ENCODE measurements at places on chromosomes 2 and 18.

DNA sequence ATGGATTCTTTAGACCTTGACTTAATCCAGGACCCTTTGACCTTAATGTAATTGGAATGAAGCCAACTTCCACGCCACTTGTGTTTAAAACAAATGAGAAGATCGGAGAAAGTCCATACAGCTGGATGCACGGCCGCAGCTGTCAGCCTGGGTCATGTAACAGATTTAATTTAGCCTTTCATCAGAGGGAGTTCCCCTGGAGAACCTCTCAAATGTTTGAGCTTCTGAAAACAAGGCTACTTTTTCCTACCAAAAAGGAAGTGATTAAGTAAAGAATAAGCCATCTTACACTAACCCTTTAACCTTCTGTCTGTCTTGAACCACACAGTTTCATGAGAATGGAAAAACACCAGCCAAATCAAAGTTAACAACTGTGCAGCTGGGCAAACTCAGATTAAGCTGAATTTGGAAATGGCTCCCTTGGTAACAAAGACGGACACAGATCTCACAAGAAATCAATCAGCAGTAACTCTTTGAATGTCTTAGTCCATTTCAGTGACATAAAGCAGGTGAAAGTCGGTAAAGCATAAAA is 103.6 kb downstream of the DOCK10 start:
- no peak for DNase-seq

DNA sequence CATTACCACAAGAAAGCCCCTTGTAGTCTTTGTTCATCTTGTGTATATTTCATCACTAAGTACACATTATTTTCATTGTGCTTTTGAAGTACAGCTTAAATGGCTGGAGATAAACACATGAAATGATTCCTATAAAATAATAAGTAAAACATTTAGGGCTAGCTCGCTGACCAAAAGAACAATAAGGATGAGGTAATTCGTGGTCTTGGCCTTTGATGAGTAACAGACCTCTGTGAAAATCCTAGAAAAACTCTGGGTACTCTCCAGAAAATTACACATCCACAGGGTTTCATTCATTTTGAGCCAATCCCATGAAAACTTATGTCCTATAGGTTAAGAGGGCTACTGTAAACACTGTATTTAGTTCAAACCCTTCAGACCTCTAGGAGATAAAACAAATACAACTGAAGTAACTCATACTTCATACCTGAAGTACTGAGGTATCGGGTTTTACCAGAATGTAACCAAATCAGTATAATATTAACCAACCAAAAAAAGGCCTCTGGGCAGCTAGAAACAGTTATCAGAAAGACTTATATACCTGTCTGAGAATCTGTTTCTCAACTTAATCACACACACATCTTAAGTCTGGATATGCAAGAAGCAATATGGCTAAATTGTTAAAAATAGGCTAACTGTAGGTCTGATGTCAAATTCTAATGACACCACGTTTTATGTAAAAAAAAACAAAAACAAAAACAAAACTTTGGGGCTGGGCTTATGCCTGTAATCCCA is 31.0 kb downstream of the CFAP36 start:
- DNase-seq = no peak

- DNase-seq = no peak
Observed at GRCh38 chr18:58497845-58498244, 131.0 kb downstream of the ALPK2 start.

DNA sequence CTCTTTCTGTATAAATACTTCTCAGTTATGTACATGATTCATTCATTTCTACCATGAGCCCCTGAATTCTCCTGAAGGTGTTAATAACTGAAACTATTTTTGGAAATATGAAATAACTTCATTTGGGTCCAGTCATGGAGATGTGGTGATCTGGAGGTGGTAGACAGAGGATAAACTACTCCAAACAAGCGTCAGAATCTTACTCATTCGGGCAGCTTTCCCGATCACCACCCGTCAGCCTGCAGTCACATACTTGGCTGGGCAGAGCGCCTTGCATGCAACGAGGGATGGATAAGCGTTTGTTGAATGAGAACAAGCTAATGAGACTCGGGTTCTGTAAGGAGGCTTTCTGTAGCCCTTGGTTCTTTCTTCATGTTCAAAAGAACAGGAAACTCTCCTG is 222.7 kb downstream of the CD226 start:
- no peak for DNase-seq

DNA sequence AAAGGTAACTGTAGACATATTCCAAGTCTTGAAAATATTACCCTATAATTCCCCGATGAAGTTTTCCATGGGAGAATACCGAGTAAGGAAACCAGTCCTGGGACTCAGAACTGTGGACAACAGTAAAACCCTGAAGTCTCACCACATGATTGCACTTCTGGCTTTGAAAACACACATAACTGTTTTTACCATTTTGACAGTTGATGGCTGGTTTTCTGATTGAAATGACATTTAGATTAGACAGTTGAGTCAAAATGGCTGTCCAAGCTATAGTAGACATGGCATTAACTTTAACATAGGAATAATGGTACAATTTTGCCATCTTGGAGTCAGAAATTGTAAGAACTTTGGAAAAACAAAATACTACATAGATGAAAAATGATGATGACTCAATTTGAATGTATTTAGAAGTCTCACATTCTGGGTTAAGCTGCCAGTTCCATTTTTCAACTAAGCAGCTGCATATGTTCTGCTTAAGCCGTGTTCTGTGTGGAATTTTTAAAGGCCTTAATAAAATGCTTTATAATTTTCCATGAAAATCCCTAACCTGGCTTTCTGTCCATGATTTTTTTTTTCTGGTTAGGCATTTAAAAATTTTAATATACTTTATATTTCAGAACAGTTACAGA is 38.3 kb upstream of the WIPF1 start:
- no peak for DNase-seq

- no peak for DNase-seq
Observed at GRCh38 chr2:29042561-29043075, 31.7 kb downstream of the PCARE start.

DNA sequence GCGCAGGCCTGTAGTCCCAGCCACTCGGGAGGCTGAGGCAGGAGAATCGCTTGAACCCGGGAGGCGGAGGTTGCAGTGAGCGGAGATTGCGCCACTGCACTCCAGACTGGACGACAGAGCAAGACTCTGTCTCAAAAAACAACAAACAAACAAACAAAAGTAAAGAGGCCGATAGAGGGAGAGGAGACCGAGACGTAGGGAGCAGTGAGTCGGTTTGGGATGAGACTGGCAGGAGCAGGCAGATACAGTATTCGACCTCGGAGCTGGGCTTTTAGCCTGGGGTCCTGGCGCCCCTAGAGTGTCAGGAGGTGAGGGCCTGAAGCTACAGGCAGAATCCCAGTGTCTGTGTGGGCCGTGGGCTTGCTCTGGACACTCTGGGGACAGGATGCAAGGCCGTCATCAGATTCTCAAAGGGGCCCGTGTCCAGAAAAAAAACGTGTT is 51.2 kb downstream of the SLC4A1AP start:
- DNase-seq = no peak

- DNase-seq = no peak
Observed at GRCh38 chr2:134581877-134582546, 136.8 kb downstream of the TMEM163 start.

GRCh38 chr2:67502346-67503065 is 105.4 kb downstream of the ETAA1 start:
- DNase-seq = no peak

- no peak for DNase-seq
Observed at GRCh38 chr18:44245019-44245418, 435.7 kb upstream of the SETBP1 start.

DNA sequence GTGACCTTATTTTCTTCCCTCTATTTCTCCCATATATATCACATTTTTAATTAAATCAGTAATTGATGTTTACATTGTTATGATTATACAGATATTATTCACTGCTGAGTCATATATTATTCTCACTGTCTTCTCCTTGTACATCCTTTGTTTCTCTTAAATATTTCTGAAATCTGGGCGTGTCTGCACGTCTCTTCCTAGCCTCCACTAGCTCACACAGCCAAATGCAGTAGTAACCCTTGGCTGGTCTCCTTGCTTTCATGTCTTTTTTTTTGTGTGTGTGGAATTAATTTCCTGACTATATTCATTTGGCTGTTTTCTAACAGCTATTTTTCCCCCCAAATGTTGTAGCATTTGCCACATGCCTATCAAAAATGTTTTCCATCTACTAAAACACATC is 15.8 kb downstream of the CCNYL1 start:
- no peak for DNase-seq

DNA sequence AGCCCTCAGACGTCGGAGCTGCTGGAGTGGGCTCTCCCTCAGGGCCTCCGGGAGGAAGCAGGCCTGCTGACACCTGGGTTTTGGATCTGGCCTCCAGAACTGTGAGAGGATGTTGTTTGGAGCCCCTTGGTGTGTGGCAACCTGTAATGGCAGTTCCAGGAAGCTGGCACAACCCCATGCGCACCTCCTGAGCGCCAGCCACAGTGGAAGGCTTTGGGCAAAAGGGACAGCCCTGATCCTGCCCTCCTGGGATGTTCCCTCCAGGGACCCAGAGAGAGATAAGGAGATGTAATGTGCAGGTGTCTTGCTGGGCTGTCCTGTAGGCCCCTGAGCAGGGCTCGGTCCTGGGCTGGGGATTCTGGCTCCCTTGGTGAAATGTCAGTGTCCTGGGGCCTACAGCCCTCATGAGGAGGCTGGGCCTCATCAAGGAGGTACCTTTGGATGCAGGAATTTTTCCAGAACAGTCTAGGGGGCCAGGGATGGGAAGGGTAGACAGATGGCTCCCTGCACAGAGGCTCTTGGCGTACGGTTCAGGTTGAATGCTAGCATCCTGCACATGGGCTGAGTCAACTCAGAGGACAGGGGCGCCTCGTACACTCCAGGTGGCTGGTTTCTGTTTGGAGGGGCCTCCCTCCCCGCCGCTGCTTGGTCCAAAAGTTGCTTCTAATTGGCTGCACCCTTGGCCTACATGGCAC is 61.1 kb downstream of the ASB1 start:
- no peak for DNase-seq

DNA sequence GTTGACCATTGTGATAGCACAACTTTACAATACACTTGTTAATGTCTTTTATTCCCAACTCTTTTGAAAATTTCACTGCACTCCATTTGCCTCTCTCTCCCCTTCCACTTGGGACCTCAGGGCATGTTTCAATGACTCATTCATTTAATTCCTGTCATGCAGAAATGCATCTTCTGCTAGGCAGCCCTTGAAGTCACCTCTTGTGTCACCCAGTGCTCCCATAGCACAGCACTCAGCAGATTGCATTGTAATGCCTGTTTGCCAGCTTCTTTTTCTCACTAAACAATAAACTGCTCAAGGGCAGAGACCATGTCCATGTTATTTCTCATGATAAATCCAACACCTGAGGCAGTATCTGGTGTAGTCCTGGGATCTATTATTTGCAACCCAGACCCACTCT is 85.9 kb upstream of the ACSL3 start:
- no peak for DNase-seq

DNA sequence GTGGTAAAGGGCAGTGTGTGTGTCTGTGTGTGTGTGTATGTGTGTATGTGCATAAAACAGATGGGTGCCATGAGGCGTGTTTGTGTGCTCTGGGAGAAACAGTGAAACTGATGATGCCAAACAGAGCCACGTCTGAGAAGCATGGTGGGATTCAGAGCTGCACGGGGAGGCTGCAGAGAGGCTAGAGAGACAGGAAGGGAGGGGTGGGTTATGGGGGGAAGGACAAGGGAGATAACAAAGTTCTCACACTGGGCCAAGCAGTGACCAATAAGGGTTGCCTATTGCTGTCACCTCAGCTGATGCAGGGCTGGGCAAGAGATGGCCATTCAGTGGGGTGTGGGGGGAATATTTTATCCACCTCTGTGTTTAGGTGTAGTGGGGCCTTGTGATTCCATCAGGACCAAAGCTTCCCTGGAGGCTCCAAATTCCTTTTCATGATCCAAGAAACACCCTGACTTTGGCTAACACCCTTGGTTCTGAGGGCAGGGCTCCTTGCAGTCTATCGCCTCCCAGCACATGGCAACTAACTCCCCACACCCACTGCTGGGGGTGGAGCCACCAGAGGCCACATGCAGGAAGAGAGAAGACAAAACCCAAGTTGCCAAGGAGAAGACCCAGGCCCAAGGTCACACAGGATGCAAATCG is 54.2 kb upstream of the POMC start:
- DNase-seq = no peak

- DNase-seq = no peak
Observed at GRCh38 chr18:13231151-13231550, 12.6 kb downstream of the LDLRAD4 start.

DNA sequence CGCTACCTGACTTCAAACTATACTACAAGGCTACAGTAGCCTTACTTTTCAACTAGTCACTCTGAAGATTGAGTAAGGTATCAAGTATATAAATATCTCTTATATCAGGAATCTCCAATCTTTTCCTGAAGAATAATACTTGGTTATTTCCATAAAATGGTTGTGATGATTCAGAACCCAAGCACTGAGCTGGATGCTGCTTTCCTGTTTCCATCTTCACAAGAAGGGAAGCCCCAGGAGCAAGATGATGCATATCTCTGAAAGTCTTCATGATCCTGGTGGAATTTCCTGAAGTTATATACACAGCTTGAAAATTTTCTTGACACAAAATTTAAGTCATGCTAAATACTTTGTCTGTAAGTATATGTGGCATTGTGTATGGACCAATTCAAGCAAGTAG is 243.9 kb upstream of the TANK start:
- DNase-seq = no peak

GRCh38 chr2:161371869-161372268 is 44.2 kb upstream of the TBR1 start:
- no peak for DNase-seq

DNA sequence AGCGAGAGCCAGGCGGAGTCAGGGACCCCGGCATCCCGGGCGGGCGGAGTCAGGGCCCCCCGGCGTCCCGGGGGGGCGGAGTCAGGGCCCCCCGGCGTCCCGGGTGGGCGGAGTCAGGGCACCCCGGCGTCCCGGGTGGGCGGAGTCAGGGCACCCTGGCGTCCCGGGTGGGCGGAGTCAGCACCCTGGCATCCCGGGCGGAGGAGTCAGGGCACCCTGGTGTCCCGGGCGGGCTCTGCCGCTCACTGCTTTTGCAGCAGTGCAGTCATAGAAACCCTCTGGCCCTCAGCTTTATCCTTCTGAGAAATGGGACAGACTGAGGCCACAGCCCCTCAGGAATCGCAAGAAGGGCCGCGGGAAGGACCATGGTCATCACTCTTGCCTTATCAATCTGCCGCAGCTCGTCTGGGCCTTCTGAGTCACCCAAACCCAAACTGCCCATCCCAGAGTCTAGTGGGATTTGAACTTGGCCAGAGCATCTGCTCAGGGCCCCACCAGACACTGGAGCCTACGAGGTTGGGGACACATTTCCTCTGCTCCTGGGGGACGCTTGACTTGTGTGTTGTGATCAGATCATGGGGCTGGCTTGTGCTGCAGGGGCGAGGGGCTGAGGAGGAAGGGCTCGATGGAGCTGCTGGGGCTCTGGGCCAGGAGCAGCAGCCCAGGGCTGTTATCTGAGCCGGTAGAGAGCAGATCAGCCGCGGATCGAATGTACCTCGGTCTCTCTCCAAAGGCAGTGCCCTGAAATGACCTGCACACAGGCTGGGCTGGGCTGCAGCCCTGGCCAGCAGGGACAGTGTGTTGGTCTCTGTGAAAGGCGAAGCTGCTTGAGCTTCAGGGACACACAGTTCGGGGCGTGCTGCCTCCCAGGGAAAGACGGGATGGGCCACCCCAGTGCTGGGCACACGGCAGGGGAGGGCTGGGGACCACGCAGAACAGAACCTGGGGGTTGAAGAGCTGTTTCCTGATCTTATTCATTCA is 290.1 kb upstream of the HDAC4 start:
- DNase-seq = no peak

All from GM12891 (cell line).